ENCODE measurements at places on chromosomes 6 and 20.

DNA sequence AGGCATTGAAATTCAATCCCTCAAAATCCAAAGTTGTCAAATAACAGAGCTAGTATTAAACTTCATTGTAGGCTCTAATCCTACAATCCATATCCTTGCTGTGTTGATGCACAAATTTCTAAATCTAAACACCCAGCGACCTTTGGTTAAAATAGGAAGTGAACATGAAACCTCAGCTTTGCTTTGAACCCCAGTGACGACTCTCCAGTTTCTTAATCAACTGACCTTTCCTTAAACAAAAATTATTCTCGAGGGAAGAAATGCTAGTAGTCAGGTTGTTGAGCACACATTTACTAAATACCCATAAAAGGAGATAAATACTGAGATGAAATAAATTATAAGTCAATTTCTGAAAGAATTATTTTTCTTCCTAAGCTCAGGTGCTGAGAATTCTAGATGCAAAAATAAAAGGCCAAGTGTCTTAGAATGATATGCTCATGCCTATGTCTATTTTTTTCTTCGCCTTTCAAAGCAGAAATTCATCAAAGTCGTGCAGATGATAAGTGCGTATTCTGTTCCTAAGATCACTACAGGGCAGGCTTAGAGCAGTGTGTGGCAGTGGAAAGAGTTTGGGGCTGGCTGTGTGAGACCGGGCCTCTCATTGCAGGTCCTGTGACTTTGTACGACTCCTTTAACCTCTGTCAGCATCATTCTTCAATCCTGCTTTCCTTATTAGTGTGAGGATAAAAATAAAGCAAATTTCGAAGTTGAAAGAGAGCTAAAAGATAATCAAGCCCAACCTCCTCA, 208.7 kb downstream of the PRL start:
- DNase-seq = no peak

GRCh38 chr6:105484238-105485161, 81.6 kb upstream of the PREP start:
- DNase-seq = peak; percentile 60

DNA sequence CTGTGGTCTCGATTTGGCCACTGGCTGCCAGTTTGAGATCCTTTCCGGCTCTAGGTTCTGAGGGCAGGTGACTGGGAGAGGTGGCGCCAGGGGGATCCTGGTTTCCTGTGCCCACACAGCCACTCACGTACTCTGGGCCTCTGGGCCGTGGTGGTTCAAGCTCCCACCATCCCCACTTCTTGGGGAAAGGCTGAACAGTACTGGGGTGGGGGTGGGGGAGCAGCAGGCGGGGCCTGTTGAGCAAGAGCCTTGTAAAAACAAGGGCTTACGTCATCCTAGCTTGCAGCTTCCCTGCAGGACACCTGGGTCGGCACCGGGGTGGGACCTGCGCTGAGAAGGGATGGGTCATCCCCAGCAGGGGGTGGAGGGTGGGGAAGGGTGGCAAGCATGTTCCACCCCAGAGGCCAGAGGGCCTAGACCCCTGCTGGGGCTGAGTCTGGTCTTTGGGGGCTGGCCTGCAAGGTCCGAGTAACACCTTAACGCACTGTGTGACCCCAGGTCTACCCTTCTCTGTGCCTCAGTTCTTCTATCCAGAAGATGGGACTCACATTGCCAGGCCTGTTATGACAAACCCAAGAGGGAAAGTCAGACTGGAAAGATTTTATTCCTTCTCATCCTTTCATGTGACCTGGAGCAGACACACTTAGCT, 3.1 kb upstream of the CEBPB start:
- DNase-seq = peak; percentile 61

DNA sequence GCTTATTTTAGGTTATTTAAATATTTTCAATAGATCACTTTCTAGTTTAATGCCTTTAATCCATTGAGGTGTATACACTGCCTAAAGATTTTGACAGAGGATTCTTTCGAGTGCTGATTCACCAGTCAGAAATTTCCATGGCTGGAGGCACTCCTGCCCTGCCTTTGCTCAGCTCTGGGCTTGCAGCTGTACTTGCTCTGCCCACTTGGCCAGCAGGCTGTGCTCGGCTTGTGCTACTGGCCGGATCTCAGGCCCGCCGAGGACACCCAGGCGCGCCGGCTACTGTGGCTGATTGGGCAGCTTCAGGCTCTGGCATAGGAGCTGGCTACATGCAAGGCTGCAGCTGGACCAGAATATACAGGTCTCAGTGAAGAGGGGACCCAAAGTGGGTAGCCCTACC, 675.1 kb upstream of the MMS22L start:
- DNase-seq = peak; percentile 20

DNA sequence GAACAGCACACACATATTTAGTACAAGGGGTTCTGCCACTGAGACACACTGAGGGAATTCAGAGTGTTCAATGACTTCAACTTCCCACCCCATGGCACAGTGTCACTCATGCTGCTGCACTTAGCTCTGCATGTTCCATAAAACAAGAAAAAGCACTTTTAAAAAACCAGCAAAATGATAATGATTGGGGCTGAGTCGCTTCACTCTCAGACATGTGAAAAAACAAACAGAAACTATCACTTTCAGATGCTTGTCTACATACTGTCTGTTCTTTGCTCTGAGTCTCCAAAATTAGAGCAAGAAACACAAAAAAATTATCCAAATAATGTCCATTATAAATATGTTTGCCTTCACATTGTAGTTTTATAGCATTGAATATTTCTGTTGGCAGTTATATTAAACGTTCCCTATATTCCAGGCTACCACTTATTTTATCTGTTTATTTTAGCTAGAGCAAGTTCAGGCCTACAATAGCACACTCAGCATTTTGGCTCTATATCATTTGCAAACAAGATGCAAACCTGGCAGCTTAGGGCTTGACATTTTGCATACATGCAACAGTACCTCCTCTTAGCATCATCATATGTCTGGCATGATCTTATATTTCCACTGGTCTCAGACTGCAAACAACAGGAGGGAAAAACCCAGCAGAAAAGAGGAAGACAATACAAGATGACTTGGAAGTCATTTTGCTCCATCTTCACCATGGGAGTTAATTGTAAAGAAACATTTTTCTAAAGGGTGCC, 398.8 kb downstream of the HACE1 start:
- no peak for DNase-seq

- no peak for DNase-seq
These were observed 334.3 kb upstream of the QKI start for GRCh38 chr6:163080228-163080627.

- no peak for DNase-seq
These were observed 10.0 kb upstream of the ARMC2 start for GRCh38 chr6:108838101-108838717.

All from GM23248 (cell line).